HFF-Myc (cell line): ENCODE measurements at places on chromosomes 5 and 9.

DNA sequence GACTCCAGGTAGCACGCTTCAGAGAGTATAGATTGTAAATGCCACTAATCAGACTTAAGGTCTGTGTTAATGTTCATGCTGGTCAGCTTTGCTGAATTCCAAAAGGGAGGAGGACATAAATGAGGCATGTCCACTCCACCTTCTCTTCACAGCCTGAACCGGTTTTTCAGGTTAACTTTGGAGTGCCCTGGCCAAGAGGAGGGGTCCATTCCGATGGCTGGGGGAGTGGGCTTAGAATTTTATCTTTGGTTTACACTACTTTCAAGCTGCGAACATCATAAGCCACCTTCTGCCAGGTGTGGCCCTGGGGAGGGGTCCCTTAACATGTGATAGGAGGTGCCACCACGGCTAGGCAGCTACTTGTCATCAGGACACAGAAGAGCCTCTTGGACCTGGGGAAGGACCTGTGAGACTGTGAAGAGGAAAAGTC lies 24.2 kb downstream of the ABO start:
- DNase-seq: no peak

- DNase-seq: peak; percentile 93
These were observed 558.7 kb downstream of the ACTL7B start for GRCh38 chr9:108297073-108297472.

DNA sequence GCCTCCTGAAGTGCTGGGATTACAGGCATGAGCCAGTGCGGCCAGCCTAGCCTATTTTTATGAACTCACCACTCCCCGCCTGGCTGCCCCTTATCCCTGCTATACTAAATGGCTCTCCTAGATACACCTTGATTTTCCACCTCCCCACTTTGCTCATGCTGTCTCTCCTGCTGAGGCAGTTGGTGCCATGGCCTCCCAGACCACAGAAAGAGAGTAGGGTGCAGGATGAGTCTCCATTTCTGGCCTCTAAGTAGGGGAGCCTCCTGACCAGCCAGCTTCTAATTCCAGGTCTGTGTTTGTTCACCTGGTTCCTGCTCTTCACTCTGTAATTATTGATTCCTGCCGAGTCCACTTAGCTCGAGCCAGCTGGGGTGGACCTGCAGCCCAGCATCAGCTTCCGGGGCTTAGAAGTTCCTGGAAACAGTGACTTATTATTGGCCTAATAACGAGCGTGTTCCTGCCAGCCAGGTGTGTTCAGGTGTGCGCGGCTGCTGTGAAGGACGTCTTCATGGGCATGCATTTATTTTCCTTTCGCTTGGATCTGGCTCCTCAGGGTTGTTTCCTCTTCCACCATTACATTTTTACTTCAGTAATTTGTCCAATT lies 34.0 kb downstream of the ZNF618 start:
- DNase-seq: no peak

DNA sequence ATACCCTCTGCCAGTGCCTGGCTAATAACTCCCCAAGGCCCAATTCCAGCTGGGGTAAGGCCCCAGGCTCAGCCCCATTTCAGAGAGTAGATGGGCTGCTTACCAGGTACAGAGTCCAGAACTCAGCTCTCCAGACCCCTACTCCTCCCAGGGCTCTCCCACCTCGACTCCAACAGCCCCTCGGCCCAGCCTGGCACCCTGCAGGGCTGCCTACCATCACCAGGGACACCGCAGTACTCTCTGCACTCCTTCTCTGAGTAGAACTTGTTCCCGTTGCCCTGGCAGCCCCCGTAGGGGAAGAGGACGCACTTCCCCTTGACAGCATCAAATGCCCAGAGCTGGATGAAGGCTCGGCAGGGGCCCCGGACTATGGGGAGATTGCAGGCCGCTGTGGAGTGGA lies 17.4 kb downstream of the AMBP start:
- DNase-seq: no peak

DNA sequence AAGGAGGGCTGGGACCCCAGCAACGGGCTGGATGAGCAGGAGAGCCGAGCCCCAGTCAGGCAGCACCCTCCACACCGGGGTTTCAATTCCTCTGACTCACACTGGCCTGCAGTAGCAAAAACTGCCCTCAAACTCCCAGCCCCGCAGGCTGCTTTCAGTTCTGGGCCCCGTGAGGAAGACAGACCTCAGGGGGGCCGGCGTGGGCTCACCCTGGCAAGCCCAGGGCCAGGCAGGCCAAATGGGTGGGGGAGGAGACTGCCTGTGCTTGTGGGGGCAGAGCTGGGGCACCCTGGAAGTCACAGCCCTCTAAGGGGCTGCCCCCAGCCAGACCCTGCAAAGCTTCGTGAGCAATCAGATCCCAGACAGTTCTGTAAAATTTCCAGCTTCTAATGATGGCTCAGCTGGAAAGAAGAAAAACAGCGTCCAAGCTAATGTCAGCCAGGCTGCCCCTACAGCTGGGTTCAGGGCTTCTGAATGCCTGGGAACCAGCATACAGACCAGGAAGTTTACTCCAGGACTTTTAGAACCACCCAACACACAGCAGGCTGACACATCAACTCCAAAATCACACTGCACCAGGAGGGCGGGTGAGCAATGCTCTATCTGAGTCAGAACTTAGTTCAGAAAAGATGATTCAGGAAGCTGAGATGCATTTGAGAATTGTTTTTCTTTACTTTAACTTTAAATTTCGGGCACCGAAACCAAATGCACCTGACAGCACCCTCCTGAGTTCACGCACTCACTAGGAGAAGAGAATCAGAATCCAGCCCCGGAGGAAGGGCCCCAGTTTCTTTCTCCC lies 34.7 kb downstream of the LPCAT1 start:
- no peak for DNase-seq

DNA sequence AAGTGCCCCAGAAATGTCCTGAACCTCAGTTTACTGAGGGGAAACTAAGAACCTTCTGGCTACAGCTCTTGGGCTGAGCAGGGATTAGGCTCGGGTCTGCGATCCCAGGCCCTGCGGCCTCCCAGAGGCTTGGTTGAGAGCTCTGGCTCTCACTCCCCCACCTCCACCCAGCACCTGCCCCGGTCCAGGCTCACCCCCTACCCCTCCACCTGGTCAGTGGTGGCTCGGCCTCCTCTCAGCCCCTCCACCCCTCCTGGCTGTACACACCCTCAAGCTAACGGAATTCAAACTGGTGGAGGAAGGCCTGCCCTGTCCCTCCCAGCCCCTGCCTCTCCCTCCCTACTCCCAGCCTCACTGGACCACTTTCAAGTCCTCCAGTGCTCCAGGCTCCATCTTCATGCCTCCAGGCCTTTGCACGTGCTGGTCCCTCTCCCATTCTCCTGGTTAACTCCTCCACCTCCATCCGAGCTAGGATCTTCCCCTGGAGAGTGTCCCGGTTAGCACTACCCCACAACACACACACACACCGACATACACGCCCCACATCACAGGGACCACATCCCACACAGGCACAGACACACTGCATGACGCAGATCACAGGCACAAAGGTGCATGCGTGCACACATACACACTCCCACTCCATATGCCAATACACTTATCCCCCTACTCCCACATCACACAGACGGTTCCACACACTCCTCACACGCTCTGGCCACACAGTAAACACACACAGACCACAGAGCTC lies 130.9 kb downstream of the C9orf50 start:
- no peak for DNase-seq

DNA sequence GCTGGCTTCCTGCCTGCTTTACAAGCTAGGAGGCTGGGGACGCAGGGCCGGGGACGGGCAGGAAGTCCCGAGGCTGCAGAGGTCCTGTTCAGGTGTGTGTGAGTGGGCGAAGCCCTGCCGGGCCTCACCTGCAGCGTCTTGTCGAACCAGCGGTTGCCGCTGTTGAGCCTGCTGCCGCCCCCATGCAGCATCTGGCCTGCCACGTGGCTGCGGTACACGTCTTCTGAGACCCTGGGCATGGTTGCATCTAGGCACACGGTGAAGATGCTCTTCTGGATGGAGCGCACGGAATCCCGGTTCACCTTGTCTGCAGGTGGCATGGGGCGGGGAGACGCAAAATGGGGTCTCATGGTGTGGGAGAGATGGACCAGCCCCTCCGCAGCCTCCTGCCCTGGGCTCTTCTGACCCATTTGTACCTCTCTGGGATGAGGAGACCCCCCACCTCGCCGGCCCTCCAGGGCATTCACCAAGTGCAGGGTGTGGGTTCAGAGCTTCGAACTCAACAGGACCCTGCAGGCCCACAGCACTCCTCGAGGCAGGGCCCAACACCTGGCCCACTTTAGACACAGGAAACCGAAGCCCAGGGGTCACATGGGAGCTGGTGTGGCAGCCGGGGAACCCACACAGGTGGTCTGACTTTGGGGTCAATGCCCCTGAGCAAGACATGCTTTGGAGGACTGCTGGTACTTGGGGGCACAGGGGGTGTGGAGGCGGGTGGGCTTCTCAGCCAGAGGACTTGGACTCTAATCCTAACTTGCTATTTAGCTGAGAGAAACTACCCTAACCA lies 10.0 kb downstream of the CRAT start:
- no peak for DNase-seq

- no peak for DNase-seq
These were observed 267.1 kb upstream of the GRIA1 start for GRCh38 chr5:153223376-153223775.

DNA sequence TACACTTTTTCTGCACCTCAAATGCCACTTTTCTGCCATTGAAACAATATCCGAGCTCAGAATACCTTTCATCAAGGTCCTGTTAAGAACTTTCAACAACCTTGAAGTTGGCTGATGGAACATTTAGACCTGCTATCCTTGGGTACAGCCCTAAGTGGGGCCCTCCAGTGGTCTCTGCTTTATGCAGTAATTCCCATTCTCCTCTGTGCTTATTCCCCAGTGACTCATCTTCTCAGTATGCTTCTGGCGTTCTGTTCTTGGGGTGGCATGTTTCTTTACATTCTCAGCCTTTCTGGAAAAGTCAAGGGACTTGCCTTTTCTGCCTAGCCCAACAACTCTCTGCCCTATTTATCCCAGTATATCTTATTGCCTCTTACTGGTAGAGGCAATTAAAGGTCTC lies 7.1 kb downstream of the ANP32B start:
- DNase-seq: peak; percentile 58

- DNase-seq: no peak
These were observed 179.4 kb upstream of the RGMB start for GRCh38 chr5:98594098-98594497.

DNA sequence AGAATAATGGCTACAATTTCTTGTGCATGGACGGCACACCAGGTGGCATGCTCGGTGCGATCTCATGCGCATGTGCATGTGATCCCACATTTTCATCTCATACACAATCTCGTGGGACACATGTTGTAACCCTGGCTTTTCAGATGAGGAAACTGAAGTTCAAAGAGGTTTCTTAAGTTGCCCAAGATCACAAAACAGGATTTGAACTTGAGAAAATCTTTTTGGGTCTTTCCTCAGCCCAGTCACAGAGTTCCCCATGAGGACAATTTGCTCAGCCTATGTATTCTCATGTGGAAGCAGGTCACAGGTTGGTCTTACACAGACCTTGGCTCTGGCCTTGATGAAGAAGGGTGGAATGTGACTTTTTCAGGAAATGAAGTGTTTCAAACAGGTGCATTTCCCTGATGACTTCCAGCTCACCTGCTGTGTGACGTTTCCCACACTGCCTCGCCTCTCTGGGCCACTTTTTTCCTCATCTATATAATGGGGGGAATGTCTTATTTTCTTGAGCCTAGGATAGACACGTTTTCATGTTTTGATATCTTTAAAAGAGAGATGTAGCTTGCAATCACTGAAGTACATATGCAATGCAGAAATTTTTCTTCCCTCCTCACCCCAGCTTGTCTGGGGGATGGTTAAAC lies 7.1 kb upstream of the ORM1 start:
- no peak for DNase-seq

- DNase-seq: no peak
These were observed 36.4 kb downstream of the RETREG1 start for GRCh38 chr5:16580382-16580781.

DNA sequence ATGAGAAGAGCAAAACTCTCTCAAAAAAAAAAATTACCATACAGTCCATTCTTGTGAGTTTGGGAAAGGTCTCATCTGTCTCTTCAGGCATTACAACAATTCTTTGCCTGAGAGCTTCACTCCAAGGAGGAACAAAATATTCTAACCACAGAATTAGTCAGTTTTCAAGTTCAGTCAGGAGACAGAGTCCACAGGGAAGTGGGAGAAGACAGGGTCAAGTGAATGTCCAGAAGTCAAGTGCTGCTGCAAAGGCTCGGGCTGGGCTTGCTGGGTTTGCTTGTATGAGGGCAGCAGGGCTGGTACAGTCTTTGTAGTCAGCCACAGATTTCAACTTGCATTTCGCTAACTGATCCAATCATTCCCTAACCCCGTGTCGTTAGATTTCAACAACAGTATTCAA lies 17.6 kb upstream of the HEXB start:
- no peak for DNase-seq

DNA sequence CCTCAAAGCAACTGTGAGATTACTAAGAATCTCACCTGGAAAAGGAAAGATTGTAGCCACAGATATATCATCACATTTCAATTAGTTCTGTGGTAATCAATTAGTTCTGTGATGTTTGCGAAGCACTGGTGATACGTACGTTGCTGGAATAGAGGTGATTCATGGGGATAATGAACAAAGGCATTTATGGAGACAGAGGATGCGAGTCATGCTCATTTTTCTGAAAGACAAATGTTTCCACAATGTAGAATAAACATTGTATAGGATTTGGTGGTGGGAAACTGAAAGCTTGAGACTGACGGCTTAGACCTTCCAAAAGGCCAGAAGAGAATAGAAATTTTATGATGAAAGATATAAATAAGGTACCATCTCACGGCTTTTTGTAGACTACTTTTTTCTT lies 507.3 kb upstream of the TYRP1 start:
- no peak for DNase-seq

GRCh38 chr9:112925058-112925641 lies 34.5 kb upstream of the SLC46A2 start:
- DNase-seq: peak; percentile 2

- no peak for DNase-seq
These were observed 1983.5 kb upstream of the C9orf72 start for GRCh38 chr9:29556746-29557145.

DNA sequence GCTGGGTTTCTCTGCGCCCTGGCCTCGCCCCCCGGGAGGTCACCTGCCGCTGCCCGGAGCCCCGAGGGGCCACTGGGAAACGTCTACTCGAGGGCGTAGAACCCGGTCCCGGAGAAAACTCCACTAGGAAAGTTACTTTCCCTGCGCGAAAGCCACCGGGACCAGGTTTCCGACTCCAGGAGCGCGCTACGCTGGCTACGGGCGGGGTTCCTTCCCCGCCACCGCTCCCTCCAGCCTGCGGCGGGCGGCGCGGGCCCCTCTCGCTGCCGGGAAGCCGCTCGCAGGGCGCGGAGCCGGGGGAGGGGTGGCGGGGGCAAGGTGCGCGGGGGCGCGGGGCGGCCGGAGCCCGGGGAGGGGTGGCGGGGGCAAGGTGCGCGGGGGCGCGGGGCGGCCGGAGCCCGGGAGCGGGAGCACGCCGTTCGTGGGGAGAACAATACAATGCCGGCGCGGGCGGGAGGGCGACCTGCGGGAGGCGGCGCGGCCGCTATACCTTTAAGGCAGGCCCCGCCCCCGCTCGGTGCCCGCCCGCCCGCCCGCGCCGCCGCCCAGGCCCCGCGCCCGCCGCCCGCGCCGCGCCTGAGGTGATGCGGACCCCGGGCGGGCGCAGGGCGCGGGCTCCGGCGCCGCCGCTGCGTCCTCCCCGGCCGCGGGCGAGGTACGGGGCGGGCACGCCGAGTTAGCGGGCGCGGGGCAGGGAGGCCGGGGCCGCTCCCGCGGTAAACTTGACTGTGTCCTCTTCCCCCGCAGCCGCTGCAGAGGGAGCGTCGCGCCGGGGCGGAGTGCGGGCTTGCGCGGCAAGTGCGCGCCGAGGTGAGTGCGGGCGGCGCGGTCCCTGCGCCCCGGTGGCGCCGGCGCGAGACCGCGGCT lies 278.1 kb downstream of the AOPEP start:
- no peak for DNase-seq
